Motor neuron (in vitro differentiated cells): ENCODE measurements at places on chromosomes 6 and 20. TPM values are rescaled to one million over a fixed set of nuclear protein-coding genes. Genes with fewer than 3 reads are reported as not detected.

REPS1 gene
- 45.6 and 49.7 TPM in 2 replicates for total RNA-seq

KIF25 gene
- total RNA-seq: not detected in 2 replicates

VSTM2L gene
- total RNA-seq: 0.42 TPM in 1 of 2 replicates, not detected in the other

LY6G6D gene
- not detected in 2 replicates for total RNA-seq

E2F1 gene
- total RNA-seq: 1.9 and 2.1 TPM in 2 replicates

C6orf141 gene
- 0.28 TPM in 1 of 2 replicates, not detected in the other for total RNA-seq

SLC22A3 gene
- 12.3 and 12.8 TPM in 2 replicates for total RNA-seq

SIRPB1 gene
- total RNA-seq: 0.09 and 0.29 TPM in 2 replicates

SLC52A3 gene
- 0.16 and 0.19 TPM in 2 replicates for total RNA-seq

PTCHD4 gene
- total RNA-seq: 46.0 and 58.1 TPM in 2 replicates

GRCh38 chr6:136501096-136501495 is 49.1 kb downstream of the MAP7 start:
- ATAC-seq: no peak

- no peak for ATAC-seq
These were observed 98.5 kb upstream of the SCGN start for GRCh38 chr6:25553502-25553901.

GRCh38 chr6:154289818-154290508 is 66.6 kb downstream of the IPCEF1 start:
- no peak for ATAC-seq

DNA sequence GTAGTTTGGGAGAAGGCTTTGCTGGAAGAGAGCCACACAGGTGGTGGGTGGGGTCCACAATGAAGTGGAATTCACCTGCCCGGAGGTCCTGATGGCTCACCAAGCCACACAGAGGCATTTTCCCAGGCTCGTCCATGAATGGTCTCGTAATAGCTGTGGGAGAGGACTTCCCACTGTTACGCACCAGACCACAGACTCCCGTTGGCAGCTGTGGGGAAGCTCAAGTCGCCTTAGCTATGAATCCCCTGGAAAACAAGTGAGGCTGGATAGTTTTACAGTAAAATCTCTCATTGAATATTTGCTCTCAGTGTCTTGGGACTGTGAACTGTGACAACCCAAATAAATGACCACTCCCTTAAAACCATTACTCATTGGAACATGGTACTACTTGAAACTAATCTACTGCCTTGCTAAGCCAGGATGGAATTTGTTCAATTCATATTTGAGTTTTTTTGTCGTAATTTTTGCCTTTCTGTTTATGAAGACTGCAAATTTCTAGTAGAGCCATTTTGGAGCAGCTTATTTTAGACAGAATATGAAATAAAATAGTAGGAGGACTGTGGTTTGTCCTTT is 79.4 kb downstream of the JAG1 start:
- ATAC-seq: no peak

DNA sequence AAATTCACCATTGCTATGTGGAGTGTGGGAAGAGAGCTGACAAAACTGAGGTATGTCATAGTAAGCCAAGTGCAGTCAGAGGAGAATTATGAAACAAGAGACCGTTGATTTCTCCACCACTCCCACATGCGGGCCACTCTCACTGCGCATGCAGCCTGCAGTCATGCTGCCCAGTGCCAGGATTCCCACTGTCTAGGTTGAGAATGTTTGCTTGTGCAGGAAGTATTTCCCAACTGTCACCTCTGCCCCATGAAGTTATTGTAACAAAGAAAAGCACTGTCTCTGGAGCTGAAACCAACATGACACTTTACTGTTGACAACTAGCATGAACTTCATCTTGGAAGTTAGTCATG is 18.7 kb upstream of the SFT2D1 start:
- peak; percentile 51 for ATAC-seq

DNA sequence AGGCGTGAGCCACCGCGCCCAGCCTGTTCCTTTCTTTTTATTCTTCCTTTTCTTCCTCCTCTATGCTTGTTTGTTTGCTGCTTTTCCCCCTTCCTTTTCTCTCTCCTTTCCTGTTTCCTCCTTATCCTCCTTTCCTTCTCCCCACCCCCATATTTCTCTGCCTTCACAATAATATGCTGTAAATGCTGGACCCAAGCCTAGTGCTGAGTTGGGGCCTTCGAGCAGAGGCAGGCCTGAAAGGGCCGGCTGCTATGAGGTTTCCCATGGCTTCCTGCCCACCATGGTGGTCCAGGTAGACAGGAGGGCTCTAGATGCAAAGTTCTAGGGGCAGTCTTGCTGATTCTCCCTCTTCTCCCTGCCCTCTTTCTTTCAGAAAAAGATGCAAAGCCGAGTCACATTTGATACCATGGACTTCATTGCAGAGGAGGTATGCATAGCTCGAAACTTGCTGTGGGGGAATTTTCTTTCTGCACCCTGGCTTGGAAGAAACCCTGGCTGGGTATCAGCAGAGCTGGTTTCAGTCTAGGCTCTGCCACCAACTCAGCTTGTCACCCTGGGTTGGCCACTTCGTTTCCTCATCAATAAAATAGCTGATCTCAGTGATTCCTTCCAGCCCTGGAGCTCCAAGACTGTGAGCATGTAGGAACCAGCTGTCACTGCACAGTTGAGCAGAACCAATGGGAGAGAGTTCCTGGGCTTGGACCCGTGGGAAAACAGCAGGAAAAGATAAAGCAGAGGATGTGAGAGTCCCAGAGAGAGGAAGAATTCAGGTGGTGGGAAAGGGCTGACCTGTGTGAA is 7.4 kb downstream of the CNBD2 start:
- no peak for ATAC-seq

GRCh38 chr6:6330407-6330806 is 9.9 kb upstream of the F13A1 start:
- ATAC-seq: no peak

DNA sequence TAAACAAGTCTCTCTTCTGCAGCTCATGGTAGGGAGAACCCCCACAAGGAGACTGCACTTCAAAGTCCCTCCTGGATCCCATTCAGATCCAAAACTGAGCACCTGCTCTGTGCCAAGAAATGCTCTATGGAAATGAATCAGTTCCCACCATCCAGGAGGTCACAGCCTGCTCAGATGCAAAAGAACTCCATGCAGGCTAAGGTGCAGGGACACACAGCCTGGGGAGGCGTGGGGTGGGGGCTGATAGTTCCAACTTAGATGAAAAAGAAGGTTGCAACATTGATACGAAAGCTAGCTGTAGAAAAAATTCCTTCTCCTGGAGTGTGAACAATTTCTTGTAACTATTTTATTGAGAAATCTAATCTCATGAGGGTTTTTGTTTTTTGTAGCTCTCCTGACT is 111.0 kb upstream of the TMEM170B start:
- ATAC-seq: no peak

DNA sequence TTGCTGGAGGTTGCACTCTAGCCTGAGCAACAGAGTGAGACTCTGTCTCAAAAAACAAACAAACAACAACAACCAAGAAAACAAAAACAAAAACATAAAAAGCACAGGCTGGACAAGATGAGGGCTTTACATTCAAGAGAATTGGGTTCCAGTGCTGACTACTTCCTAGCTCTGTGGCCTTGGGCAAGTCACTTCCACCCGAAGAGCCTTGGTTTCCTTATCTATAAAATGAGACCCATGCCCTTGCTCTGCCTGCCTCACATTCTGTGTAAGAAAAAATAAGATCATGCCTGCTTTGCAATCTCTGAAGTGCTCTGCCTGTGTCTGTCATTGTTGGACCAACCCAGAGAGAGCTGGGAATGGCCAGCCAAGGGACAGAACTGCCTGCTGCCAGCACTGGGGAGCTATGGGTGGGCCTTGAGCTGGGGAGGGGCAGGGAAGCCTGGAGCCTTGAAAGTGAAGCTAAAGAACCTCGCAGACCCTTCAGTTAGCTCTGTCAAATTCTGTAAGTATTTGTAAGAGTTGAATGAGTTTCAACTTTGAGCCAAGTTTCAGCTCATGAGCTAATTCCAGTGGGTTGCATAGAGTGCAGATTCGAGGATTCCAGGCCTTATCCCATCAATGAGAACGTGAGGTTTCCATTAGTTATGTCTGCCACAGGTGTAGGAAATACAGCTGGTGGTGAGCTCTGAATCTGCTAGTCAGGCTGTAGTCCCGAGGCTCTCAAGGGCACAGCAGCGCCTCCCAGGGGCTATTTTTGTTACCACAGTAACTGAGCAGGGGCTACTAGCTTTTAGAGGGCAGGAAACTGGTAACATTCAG is 93.2 kb downstream of the DLGAP4 start:
- ATAC-seq: no peak

GRCh38 chr6:169959136-169960002 is 207.9 kb downstream of the ERMARD start:
- ATAC-seq: no peak

DNA sequence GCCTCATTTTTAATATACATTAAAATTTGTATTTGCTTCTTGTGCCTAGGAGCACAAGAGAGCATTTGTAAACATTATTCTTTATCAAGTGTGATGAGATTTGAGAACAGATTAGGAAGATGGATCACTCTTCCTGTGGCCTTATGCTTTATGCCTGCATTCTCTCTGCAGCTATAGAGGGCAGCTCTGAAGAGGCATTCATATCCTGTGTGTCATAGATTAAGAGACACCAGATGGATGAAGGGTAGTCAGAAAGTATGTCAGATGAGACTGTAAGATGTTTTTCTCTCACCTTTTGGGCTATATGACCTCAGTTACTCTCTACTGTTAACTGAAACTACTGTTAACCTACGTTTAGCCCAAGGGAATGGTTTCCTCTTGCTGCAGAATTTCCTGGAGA is 61.4 kb downstream of the DNAH8 start:
- no peak for ATAC-seq

DNA sequence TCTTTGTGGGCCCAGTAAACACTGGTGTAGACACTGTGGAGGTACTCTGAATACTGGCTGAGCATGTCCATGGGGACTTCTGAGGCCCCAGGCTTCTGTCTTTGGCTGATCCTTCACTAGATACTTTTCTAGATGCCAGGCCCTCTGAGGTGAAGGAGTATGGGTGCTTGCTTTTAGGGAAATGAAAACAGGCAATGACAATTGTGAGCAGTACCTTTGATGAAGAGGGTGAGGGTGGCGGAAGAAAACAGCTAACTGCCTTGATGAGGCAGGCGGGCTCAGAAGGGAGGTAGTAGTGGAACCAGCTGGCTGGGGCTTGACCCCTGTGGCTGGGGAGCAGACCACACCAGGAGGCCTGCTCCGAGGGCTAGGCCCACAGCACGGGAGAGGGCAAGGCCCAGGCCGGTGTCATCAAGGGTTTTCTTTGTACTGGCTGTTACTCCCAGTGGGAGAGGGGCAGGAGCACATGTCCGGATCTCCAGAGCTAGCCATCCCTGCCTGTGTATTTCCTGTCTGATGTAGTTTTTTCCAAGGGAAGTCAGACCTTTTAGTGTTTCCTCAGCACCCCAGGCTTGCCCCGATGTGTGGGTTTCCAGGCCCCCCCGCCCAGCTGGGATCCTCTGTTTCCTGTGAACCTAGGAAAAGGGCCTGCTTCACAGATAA is 3.9 kb downstream of the PLCG1 start:
- ATAC-seq: no peak

DNA sequence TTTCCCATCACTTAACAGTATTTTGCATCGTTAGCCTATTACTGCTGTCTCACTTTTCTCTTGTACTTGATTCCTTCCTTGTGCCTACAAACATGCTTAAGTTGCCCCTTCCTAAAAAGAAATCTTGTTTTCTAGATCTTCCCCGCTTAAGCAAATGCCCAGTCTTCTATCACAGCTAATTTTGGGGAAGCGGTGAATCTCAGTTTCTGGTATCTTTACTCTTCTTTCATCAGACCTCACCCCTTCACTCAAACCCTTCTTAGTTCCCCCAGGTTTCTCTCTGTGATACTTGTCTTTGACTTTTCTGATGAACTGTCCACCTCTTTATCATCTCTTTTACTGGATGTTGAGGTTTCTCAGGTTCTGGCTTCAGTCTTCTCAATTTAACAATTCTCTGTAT is 14.2 kb downstream of the VAPB start:
- ATAC-seq: no peak

GRCh38 chr6:168078175-168078942 is 653 bp downstream of the FRMD1 start:
- ATAC-seq: no peak

DNA sequence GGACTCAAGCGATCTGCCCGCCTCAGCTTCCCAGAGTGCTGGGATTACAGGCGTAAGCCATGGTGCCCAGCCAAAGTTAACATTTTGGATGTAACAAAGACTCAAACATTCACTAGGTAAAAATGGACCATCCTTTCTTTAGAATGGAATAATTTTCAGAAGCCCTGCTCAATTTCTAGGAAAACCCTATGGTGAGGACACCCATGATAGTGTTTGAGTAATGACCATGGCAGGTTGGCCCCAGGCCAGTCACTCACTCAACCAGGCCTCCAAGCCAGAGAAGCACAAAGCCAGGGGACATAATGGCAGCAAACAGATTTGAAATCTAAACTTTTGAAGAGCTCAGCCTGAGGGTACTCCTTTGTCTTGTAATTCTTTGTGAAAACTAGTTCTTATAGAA is 59.9 kb upstream of the GPR6 start:
- ATAC-seq: no peak

DNA sequence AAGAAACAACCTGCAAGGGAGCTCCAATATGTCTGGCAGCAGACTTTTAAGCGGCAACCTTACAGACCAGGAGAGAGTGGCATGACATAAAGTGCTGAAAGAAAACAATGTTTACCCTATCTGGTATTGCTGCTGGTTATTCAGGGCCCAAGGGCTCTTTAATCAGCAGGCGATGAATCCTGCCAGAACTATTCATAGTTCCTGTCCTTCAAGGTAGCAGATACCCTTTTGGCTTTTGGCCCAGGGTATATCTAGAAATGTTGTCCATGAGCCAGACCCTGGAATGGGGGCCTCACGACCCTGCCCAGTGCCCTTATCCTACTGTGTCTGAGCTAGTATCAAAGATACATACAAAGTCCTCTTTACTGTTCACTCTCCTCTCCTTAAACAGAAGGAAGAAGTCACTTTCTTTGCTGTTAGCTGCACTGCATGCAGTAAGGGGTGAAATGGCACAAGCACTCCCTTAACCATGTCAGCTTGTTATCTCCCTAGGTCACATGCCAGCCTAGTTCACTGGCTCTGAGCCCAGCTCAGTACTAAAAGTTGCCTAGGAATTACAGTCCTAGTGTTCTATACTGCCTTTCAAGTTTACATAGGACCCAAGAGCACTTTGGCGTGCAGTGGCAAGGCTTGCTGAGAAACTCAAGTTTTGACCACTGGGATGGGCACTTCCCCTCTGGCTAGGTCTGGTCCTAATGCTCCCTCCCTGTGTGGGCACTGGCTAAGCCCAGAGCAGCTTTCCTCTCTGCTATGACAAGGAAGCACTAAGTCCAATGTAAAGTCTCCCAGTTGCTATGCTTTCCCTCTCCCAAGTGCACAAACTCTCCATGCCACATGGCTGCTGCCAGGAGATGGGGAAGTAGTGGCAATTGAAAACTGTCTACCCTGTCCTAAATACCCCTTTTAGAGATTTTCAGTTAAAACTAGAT is 122.0 kb downstream of the HTR1B start:
- ATAC-seq: peak; percentile 34
